Upper lobe of left lung (tissue), 6 donors: ENCODE measurements at places on chromosomes 7 and 10. TPM values are rescaled to one million over a fixed set of nuclear protein-coding genes. Genes with fewer than 3 reads are reported as not detected.

The ARMC3 gene
- 5.5 TPM for total RNA-seq

DNA sequence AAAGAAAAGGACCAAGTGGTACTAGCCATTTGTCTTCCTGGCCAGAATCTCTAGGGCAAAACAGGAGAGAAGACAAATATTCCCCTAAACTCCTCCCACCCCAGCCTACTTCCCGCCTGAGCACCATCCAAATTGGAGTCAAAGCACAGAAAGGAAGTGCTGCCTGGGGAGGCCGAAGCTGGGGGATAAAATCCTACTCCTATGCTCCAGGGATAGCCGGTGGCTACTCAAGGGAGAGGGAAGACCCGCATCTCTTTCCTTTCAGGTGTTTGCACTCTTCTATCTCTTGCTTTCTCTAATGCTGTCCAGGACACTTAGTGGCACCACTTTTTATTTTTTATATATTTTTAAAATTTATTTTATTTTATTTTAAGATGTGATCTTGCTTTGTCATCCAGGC lies 7.1 kb upstream of the DUSP5 start:
- H3K27me3 ChIP-seq, result no peaks in the 10 kb centered on the region
- H3K4me1 ChIP-seq, result peaks cover 6% of the 10 kb centered on the region
- no peaks in the 10 kb centered on the region for H3K36me3 ChIP-seq
- DNase-seq, result no peak
- no peak overlapping the region for H3K27ac ChIP-seq
- no peak overlapping the region for H3K4me3 ChIP-seq

The FAM25C gene
- not detected for total RNA-seq

The TAS2R38 gene
- not detected for total RNA-seq

DNA sequence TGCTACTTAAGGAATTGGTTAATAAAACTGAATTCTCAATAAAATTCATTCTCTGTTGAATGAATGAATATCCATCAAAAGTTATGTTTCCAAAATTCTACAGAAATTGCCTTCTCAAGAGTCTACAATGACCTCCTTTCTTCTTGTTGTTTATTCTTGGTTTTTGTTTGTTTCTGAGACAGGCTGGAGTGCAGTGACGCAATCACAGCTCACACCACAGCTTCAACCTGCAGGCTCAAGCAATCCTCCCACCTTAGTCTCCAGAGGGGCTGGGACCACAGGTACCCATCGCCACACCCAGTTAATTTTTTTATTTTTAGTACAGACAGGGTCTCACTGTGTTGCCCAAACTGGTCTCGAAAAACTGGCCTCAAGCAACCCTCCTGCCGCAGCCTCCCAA lies 97.6 kb downstream of the LMBR1 start:
- H3K4me1 ChIP-seq, result no peaks in the 10 kb centered on the region
- DNase-seq, result no peak
- no peaks in the 10 kb centered on the region for H3K27me3 ChIP-seq

GRCh38 chr10:47331491-47331890 lies 9.2 kb downstream of the GDF2 start:
- H3K4me1 ChIP-seq, result no peaks in the 10 kb centered on the region
- no peak for DNase-seq
- no peak overlapping the region for H3K4me3 ChIP-seq
- no peak overlapping the region for H3K27ac ChIP-seq

GRCh38 chr7:21850531-21851285 lies 95.0 kb downstream of the CDCA7L start:
- no peaks in the 10 kb centered on the region for H3K36me3 ChIP-seq
- DNase-seq, result no peak
- H3K27ac ChIP-seq, result peak overlapping the region; percentile 1
- no peaks in the 10 kb centered on the region for H3K4me1 ChIP-seq

DNA sequence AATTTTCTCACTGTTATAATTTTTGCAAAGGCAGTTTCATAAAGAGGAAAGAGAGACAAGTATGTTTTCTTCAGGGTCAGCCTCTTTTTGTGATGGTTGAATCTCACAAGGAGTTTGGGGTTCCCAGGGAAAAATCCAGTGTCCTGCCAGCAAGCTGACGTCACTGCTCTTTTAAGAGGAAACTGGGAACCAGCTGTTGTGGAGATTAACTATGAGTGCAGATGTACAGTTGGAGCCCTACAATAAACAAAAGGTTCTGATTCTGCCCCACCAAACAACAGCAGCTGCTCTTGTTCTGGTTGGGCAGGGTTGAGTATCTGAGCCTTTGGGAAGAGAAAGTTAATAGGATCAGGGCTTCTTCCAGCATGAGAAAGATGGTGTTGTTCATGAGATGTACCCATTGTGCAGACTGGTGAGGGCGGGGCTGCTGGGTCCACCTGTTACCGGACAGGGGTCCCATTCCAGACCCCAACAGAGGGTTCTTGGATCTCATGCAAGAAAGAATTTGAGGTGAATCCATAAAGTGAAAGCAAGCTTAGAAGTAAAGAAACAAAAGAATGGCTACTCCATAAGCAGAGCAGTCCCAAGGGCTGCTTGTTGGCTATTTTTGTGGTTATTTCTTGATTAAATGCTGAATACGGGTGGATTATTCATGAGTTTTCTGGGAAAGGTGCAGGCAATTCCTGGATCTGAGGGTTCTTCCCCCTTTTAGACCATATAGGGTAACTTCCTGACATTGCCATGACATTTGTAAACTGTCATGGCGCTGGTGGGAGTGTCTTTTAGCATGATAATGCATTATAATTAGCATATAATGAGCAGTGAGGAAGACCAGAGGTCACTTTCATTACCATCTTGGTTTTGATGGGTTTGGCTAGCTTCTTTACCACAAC lies 12.5 kb downstream of the PRF1 start:
- no peak for DNase-seq
- H3K27ac ChIP-seq, result peak overlapping the region; percentile 48
- no peak overlapping the region for H3K4me3 ChIP-seq
- H3K36me3 ChIP-seq, result no peaks in the 10 kb centered on the region
- H3K27me3 ChIP-seq, result no peaks in the 10 kb centered on the region

DNA sequence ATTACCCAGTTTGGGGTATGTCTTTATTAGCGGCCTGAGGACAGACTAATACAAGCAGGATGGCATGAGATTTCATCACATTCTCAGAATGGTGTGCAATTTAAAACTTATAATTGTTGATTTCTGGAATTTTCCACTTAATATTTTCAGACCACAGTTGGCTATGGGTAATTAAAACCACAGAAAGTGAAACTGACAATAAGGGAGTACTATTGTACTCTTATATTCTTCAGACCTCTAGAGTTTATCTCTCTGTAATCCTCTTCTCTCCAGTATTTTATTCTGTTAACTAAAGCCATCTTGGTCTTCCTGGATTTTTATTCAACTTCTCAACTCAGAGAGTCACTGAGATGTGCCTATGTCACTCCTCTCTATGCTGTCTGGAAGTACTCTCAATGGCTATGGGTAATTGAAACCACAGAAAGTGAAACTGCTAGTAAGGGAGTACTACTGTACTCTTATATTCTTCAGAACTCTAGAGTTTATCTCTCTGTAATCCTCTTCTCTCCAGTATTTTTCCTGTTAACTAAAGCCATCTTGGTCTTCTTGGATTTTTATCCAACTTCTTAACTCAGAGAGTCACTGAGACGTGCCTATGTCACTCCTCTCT lies 118.3 kb downstream of the PPP1R17 start:
- DNase-seq, result no peak
- no peaks in the 10 kb centered on the region for H3K4me1 ChIP-seq
- no peak overlapping the region for H3K27ac ChIP-seq
- H3K27me3 ChIP-seq, result no peaks in the 10 kb centered on the region

GRCh38 chr7:97119747-97120146 lies 2.2 kb downstream of the SDHAF3 start:
- H3K4me3 ChIP-seq, result no peak overlapping the region
- no peak for DNase-seq
- no peaks in the 10 kb centered on the region for H3K27me3 ChIP-seq
- no peaks in the 10 kb centered on the region for H3K4me1 ChIP-seq
- H3K27ac ChIP-seq, result no peak overlapping the region
- no peaks in the 10 kb centered on the region for H3K36me3 ChIP-seq

GRCh38 chr7:95229301-95229700 lies 95.0 kb downstream of the PON1 start:
- no peak overlapping the region for H3K27ac ChIP-seq
- H3K36me3 ChIP-seq, result no peaks in the 10 kb centered on the region
- no peak for DNase-seq
- no peaks in the 10 kb centered on the region for H3K4me1 ChIP-seq

GRCh38 chr10:72109636-72110157 lies 21.3 kb upstream of the SPOCK2 start:
- H3K4me3 ChIP-seq, result no peak overlapping the region
- no peaks in the 10 kb centered on the region for H3K27me3 ChIP-seq
- H3K36me3 ChIP-seq, result no peaks in the 10 kb centered on the region
- DNase-seq, result no peak

The ATOH7 gene
- total RNA-seq, result not detected

The NEUROG3 gene
- total RNA-seq, result not detected

DNA sequence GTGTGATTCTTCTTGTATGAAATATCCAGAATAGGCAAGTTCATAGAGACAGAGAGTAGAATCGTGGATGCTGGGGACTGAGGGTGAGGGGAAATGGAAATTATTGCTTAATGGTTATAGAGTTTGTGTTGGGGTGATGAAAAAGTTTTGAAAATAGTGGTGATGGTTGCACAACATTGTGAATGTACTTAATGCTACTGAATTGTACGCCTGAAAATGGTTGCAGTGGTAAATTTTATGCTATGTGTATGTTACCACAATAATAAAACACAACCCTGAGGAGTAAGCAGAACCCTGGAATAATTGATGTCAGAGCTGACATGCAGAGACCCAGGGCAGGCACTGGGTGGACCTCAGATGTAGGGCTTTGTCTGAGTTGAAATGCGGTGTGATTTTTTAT lies 57.6 kb downstream of the TACR2 start:
- no peak overlapping the region for H3K4me3 ChIP-seq
- H3K4me1 ChIP-seq, result peaks cover 49% of the 10 kb centered on the region
- H3K36me3 ChIP-seq, result no peaks in the 10 kb centered on the region
- H3K27me3 ChIP-seq, result no peaks in the 10 kb centered on the region

DNA sequence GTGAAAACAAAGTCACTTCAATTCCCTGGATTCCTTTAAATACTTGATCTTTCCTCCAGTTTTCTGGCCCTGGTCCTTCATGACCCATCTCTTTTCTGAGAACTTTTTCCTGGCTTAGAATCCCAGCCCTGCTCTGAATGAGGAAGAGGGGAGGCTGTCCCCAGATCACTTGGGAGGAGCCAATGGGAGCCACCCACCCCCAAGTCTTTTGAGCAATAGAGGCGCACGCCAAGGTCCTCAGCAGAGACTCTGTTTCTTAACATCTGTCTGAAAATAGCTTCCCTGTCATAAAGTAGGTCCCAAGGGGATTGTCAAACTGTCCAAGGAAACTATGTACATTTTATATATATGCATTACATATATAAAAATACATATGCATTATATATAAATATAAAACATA lies 126.8 kb downstream of the ADRA2A start:
- H3K27ac ChIP-seq, result no peak overlapping the region
- no peaks in the 10 kb centered on the region for H3K27me3 ChIP-seq
- no peaks in the 10 kb centered on the region for H3K36me3 ChIP-seq
- DNase-seq, result no peak

- DNase-seq, result no peak
- H3K4me3 ChIP-seq, result peak overlapping the region; percentile 18
- peaks cover 16% of the 10 kb centered on the region for H3K27me3 ChIP-seq
- no peak overlapping the region for H3K27ac ChIP-seq
Observed at GRCh38 chr10:93062514-93063143, 2.0 kb downstream of the CYP26C1 start.

DNA sequence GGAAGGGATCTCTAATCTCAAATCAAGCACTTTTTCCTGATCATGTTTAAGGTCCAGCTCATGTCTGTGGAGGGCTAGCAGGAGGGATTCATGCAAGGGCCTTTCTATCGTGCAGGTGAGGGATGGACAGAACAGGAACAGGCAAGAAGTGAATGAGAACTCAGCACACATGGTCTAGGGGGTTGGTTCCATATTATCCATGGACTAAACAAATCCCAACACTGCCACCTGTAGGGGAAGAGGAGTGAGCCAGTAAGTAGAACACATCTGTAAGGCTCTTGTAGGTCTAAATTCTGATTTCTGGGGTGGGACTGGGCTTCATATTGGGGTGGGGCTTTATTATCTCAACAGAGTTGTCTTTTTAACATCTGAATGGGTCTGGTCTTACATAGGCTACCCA lies 138.0 kb upstream of the TARP start:
- DNase-seq, result no peak
- H3K4me3 ChIP-seq, result no peak overlapping the region
- no peaks in the 10 kb centered on the region for H3K27me3 ChIP-seq
- no peaks in the 10 kb centered on the region for H3K36me3 ChIP-seq

The GBX1 gene
- not detected for total RNA-seq

GRCh38 chr10:88205842-88206446 lies 342.5 kb downstream of the PTEN start:
- no peak for DNase-seq
- no peak overlapping the region for H3K4me3 ChIP-seq
- no peaks in the 10 kb centered on the region for H3K36me3 ChIP-seq
- H3K27me3 ChIP-seq, result no peaks in the 10 kb centered on the region
- H3K4me1 ChIP-seq, result no peaks in the 10 kb centered on the region

The TMEM236 gene
- 0.55 TPM for total RNA-seq

The UPK3B gene
- total RNA-seq, result 26.8 TPM

DNA sequence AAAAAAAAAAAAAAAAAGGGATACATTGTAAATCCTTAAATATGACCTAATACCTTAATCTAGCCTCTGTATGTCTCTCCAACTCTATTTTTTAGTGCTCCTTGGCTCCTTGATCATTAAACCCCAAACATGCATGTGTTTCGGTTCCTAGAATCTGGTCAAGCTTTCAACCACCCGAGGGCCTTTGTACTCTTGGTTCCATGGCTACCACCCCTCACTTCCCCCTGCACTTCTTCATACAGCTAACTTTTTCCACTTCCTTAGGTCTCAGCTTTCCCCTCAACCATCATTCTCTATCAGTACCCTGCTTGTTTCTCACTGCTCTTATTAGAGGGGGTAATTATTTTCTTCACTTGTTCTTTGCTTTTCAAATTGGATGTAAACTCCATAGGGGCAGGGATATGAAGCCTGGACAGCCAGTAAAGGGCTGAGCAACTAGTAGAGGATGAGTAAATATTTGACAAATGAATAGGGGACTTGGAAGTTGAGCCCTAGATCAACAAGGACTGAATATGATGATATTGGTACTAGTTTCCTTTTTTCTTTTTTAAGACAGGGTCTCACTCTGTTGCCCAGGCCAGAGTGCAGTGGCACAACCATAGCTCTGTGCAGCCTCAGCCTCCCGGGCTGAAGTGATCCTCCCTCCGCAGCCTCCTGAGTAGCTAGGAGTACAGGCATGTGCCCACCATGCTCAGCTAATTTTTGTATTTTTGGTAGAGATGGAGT lies 4.3 kb upstream of the GDI2 start:
- no peak for DNase-seq
- H3K4me3 ChIP-seq, result no peak overlapping the region
- no peak overlapping the region for H3K27ac ChIP-seq
- H3K4me1 ChIP-seq, result peaks cover 9% of the 10 kb centered on the region
